ENCODE measurements at places on chromosomes 3 and 15.
A peak's percentile ranks its signal among the peaks of the same experiment; 100 is the strongest.

DNA sequence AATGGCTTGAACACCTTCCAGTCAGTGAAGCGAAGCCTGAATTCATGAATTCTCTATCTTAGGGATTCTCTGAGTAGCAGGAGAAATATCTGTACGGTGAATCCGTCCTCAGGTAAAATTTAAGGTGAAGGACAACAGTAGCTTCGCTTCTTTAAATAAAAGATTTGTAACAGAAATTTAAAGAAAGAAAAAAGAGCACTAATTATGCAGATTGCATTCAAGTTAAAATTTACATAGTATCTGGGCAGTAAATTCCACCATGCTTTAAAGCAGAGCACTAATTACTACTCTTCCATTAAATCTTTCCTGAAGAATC lies 282.6 kb downstream of the FGF12 start:
- no peak for DNase-seq

DNA sequence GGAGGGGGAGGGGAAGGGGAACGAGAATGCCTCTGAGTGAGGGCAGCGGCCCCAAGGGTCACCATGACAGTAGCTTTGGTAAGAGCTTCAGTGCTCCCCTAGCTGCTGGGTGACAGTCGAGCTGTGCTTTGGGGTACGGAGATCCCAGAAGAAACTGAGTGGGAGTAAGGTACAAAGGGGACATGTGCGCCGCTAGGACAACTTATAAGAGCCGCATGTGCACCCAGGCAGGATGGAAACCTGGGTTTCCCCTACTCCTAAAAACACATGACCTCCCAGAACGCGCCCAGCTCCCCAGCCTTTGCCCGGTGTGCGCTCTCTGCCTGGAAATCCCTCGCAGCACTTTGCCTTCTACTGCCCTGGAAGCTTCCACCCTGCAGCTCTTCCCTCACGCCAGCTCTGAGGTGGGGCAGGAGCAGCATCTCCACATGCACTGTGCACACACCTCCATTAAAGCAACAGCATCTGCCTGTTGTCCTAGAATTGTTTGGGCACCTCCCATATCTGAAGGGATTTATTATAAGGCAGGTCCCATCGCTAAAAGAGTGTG lies 232.2 kb downstream of the ADAMTS17 start:
- no peak for DNase-seq

DNA sequence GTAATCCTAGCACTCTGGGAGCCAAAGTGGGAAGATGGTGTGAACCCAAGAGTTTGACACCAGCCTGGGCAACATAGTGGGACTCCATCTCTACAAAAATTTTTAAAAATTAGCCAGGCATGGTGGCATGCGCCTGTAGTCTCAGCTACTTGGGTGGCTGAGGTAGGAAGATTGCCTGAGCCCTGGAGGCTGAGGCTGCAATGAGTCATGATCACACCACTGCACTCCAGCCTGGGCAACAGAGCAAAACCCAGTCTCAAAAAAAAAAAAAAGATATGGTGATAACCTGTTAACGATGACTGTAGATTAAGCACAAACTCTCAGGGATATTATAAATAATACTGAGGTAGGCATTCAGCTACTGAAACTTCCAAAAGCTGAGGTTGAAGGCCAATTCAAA lies 107.5 kb downstream of the SLC49A4 start:
- DNase-seq: peak; percentile 67

DNA sequence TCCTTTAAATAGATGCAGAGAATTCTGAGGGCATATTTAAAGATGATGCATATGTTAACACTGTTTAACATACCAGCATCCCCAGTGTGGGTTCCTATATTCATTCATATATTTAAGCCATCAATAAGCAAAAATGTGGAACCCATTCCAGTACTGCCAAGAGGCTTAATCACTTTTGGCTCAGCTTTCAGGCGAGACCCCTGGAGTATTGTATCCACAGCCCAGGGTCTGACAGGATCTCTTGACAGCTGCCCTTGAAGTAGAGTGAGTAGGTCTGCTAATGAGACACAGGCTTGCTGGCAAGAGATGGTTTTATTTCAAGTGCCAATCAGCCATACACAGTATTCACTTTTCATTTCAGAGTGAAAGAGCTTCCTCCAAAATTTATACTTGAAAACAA lies 367.3 kb downstream of the OCA2 start:
- no peak for DNase-seq

DNA sequence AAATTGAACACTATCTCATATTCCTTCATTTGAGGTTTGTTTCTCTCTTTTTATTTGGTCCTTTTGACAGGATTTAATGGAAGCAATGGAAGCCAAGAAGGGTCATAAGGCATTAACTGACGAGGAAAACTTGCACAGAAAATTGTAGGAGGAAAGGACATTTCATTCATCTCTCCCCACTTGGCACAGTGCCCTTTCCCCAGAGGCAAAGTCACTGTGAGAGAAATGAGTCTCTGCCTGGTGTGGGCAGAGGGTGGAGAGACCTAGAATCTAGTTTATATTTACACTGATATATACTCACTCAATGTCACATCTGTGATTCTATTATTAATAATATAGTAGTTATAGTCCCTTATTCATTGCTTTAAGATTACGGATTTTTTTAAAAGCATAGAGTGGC lies 324.6 kb upstream of the IL12A start:
- DNase-seq: peak; percentile 38

GRCh38 chr3:35932995-35933394 lies 293.7 kb downstream of the ARPP21 start:
- peak; percentile 72 for DNase-seq

- no peak for DNase-seq
Measured at GRCh38 chr3:126021224-126021623, 52.2 kb downstream of the ROPN1B start.

- no peak for DNase-seq
Measured at GRCh38 chr15:66284271-66284670, 9.1 kb upstream of the DIS3L start.

DNA sequence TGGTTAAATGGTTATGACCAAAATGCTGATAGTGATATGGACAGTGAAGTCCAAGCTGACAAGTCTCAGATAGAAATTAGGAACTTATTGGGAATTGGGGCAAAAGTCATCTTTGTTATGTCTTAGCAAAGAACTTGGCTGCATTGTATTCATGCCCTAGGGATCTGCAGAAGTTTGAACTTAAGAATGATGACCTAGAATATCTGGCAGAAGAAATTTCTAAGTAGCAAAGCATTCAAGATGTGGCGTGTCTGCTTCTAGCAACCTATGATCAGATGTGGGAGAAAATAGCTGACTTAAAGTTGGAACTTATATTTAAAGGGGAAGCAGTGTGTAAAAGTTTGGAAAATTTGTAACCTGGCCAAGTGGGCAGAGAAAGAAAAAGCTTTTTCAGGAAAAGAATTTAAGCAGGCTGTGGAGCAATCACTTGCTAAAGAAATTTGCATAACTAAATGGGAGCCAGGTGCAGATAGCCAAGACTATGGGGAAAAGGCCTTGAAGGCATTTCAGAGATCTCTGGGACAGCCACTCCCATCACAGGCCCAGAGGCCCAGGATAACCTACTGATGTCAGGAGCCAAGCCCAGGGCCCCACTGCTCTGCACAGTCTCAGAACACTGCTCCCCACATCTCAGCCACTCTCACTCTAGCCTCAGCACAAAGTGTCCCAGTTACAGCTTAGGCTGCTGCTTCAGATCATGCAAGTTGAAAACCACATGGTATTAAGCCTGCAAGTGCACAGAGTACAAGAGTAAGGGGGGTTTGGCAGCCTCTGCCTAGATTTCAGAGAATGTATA lies 147.8 kb upstream of the TGFBR2 start:
- no peak for DNase-seq

DNA sequence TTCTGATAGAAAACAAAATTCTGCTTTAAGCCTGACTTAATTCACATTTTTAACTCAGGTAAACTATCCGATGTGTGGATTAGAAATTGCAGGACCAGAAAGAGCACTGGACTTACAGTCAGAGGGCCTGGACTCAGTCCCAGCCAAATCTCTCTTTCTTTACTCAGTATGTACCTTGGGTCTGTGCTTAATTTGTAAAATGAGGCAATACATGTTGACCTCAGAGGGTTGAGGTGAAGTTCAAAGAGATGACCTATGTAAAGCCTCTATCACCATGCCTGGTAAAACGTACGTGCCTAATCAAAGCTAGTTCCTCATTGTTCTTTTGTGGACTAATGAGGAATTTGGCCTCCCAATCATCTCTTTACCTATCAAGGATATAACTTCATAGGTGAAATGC lies 1.9 kb upstream of the BCL2A1 start:
- DNase-seq: no peak

DNA sequence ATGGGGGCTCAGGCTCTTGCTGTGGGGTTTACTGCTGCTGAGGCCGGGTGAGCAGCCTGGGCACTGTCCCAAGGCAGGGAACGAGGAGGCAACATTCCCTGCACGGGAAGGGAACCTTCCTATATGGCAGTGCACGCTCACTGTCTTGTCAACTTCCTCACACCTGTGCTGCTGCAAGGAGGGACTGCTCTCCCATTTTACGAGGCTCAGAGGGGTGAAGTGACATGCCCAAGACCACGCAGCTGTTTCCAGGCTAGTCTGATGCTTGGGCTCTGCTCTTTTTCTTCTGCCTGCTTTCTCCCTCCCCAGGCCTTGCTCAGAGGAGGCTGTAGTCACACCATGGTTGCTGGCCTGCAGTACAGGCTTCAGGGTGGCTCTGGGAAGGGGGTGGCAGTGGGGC lies 41.5 kb downstream of the SPSB4 start:
- DNase-seq: no peak

- no peak for DNase-seq
Measured at GRCh38 chr3:177362626-177363025, 165.3 kb upstream of the TBL1XR1 start.

DNA sequence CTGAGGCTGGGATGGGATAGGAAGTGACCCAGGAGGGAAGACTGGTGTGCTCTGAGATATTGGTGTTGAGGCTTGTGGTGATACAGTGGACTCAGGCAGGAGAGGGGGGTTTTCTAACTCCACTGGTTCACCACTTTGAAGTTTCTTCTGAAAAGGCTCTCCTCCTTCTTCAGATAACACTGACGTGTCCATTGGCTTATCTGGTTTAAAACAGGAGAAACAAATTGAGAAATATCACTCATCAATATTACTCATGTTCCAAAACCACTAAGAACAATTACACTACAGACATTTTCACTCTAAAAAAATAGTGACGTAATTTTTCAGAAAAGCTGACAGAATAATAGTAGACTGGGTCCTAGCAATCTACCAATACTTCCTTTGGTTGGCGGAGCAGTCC lies 23.1 kb downstream of the TP53BP1 start:
- peak; percentile 14 for DNase-seq

GRCh38 chr15:42494998-42495360 lies 455 bp upstream of the SNAP23 start:
- peak; percentile 62 for DNase-seq

GRCh38 chr3:126570103-126570541 lies 11.4 kb upstream of the C3orf22 start:
- no peak for DNase-seq

DNA sequence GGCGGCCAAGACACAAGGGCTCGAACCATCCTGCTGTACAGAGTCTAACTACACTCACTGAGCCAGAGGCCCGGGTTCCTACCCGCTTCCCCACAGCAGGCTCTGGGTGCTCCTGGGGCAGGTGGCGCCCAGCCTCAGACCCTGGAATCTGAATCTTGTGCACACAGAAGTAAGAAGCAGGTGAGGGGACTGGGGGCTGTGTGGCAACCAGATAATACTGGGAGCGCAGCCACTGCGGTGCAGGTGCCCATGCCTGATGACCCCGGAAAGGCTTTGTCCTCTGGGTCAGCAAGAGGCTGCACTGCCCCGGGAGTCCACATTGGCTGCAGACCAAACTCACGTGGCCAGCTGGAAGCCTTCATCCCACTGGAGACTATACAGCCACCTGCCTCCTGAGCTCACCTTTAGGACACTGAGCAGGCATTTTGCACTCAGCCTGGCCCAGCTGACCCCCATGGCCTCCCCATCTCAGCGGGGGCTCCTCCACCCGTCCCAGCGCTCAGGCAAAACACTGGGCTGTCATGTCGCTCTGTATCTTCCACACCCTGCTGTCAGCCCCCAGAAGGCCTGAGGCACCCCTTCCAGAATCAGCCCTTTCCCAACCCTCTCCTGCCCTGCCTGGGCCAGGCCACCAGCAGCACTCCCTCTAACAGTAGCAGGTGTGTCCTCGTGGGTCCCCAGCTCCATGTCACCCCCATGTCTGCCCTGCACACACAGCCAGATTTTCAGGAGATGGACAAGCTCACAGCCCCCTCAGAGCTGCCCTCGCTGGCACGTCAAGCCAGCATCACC lies 101.0 kb upstream of the IQSEC1 start:
- no peak for DNase-seq

DNA sequence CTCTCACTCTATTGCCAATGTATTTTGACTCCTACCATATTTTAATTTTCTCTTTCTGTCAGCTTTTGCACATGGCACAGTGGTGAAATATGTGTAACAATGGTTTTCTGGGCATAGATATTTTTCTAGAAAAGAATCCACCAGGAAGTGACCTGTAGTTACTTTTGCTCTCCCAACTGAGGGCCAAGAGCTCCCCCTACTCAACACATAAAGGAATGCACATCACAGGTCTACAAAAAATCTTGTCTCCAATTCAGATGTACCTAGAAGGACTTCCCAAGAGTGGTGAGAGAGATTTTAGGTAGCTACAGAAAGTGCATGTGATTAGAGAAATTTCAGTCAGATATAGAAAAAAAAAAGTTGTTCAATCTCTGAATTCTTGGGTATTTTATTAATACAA lies 15.6 kb downstream of the CPA3 start:
- peak; percentile 34 for DNase-seq

DNA sequence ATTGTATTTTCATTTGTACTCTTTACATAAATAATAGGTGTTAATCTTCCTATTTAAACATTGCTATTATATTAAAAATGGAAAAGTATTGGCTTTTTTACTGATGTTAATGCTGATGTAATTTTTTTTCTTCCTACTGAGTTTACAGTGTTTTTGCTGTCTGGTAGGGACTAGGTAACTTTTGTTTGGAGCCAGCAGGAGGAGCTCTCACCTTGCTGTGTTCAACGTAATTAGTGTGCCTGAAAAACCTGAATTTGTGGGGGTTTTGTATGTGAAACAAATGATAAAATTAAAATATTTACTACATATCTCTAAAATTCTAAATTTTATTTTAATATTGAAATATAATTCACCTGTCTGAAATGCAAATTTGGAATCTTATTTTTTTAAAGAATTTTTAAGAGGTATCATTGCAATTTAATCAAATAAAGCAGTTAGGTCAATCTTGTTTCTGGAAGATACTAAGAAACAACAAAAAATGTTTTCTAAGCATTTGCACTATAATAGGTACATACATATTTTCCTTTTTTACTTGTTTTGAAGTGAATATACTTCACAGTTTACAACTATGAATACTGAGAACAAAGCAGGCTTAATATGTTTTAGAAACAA lies 48.8 kb downstream of the EPHA6 start:
- DNase-seq: no peak

DNA sequence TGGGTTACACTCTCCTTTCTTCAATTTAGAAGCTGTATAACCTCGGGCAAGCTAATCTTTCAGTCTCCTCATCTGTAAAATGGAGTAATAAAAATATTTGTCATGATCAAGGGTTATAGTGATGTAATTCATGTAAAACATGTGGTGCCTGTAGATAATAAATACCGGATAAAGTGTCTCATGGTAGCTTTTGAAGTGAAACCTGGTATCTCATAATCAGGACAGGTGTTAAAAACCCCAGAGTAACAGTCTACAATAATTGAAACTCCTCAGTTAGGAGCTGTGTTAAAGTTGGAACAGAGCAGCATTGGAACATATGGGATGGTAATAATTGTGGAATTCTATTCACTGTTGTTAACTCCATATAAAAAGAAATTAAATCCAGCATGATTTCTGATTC lies 884 bp upstream of the KNL1 start:
- DNase-seq: no peak

GRCh38 chr3:184597829-184598573 lies 36.4 kb downstream of the EPHB3 start:
- DNase-seq: no peak
